ENCODE measurements at places on chromosomes 11 and 22.

DNA sequence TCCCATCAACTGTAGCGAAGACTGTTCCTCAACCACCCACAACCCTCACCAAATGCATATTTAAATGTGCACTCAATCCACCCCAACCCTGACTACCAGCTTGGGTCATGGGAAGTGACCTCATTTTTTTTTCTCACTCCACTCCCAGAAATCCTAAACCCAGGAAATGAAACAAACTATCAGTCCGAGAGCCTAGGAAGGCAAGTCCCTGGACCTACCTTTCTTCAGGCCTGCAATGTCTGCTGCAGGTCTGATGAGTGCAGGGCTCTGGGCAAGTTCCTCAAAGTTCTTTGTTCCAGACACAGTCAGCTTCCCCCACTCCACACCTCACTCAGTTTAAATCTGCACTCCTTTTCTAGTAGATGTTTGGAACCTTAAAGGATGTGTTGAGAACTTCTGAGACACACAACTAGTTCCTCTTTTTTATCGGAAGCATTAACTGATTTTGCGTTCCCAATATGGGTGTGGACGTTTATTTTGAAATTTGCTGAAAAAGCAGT, at the start of gene MS4A4E:
Gene MS4A4E, minus strand, starts transcription at position 398 of the 500 bp plus-strand sequence. CDS start 13,082 bp downstream, outside the sequence.
- DNase-seq = no peak

DNA sequence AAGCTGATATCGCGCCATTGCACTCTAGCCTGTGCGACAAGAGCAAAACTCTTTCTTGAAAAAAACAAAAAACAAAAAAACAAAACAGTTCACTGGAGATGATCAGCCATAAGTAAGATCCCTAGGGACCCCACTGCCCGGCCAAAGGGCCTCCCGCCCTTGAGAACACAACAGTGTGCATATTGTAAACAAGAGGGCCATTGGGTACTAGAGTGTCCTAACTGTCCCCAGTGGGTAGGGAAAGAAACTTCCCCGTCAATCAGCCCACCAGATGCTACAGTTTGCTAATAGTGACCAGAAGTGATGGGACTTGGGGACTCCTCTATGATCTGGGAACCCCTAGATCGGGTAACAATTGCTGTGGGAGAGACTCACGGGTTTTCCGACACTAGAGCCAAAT, 3.7 kb upstream of the ACY3 start:
- DNase-seq = no peak

DNA sequence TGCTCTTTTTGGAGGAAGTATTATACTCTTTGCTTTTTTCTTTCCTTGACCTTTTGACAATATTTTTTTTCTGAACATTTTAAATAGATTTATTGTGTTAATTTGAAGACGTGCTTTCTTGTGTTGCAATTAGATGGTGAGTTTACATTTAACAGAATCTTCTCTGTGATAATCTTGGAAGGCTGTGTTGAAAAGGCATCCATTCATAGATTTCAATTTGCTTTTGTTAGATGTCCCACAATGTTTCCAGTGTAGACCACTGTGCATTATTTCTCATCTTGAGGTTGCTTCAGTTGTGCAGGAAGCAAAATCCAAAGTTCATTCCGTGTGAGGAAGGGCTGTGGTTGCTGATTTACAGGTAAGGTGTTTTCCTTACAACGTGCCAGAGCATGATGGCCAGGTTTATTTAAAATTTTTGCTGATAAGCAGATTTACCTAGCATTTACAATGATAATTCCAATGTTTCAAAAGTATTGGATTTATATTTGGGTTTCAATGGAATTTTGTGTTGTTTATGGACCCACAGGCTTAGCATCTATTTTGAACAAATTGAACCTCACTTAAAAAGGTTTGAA, 4.1 kb upstream of the OR5J2 start:
- no peak for DNase-seq

GRCh38 chr11:60985991-60986915, 14.8 kb downstream of the CD6 start:
- no peak for DNase-seq

- no peak for DNase-seq
Observed at GRCh38 chr11:121012091-121012490, 11.8 kb upstream of the TBCEL start.

DNA sequence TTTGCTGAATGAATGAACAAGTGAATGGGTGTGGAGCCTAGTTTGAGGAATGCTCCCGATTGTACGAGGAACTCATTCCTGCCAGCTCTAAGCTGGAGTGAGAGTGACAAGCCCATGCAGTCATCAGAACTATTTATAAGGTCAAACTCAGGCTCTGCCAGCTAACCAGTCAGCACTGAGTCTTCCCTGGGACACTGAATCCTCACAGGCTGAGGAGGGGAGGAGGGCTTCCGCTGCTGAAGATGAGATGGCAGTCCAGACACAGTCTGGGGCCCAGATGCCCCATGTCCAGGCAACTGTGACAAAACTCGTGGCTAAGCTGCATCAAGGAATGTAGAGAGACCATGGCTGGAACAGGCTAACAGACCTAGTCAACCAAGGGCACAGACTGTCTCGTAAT, 4.0 kb downstream of the LRP4 start:
- DNase-seq = peak; percentile 32

GRCh38 chr11:12276831-12277475, 100.4 kb upstream of the PARVA start:
- peak; percentile 10 for DNase-seq

- DNase-seq = peak; percentile 27
Observed at GRCh38 chr22:46012182-46012880, 35.4 kb upstream of the WNT7B start.

DNA sequence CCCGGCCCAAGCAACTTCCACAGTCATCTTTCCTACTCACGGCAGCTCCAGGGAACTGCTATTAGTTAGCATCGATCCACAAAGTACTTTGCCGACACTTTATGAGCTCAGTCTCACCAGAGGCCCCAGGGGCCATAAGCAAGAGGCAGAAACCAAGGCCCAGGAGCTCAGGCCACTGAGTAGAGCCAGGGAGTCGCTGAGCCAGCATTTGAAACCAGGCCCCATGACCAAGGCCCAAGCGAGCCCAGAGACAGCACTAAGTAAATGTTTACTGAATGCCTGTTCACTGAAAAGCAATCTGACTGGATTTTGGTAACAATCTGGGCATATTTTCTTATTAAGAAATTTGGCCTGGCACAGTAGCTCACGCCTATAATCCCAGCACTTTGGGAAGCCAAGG, 43.3 kb downstream of the ARRB1 start:
- no peak for DNase-seq

DNA sequence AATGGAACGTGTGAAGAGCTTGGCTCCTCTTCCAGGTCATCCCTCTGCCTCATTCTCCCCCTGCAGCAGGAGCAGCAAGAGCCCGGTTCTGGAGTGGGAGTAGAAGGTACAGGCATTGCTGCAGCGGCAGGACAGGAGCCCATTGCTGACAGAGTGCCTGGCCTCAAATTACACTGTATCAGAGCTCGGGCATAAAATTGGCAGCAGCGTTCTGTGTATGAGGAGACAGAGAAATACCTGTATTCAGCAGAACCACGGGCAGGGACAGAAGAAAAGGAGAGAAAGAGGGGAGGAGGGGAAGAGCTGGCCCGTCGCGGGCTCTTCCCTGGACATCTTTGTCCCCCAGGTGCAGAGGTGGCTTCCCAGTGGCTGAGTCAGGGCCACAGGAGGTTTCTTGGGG, 2.6 kb upstream of the NCF4 start:
- DNase-seq = no peak

DNA sequence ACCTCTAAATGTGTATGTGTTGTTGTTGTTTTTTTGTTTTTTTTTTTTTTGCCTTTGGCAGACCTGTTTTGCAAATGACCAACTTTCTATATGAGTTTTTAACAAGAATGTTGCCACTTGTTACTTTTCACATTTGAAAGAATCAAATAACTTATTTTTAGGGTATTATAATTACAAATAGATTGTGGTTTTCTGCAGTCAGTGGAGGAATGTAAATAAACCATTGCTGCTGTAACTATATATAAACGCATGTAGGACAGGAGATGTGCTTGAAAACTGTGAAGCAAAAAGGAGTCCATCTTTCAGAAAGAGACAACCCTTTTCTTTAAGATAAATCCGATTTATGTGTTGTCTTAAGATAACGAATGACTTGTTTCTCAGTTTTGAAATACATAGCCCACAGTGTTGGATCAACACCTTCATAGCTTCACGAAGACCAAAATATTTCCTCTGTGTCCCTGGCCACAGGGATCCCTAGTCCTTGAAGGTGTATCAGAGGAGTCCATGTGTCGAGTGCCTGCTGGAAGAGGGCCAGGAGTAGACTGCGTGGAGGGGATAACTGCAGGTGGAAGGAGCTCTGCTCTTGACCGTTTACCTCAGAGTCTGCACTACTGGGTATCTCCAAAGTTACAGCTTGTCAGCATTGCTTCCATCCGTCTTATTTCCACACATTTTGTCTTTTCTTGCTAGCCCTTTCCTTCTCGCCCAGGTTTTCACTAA, 24.7 kb downstream of the TNRC6B start:
- DNase-seq = no peak

- DNase-seq = peak; percentile 53
Observed at GRCh38 chr11:95147364-95147905, 57.8 kb downstream of the ENDOD1 start.

DNA sequence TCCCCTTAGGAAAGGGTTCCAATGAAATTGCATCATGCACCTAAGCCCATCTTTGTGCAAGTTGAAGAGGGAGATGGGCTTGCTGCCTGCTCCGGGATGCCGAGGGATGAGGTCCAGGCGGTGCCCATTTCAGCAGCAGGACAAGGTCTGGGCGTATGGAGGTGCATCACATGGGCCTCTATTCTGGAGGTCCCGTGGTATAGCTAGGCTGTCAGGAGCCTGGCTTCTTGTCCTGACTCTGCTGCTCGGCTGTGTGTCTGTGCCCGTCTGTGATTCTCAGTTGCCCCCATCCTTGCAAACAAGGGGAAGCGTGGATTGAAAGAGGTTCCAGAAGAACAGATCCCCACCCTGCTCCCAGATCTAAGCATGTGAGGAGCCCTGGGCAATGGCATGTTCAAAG, 130.0 kb downstream of the OSBP2 start:
- DNase-seq = no peak

GRCh38 chr11:88281317-88281712, 56.2 kb downstream of the CTSC start:
- no peak for DNase-seq

GRCh38 chr22:43474161-43475101, 62.6 kb downstream of the MPPED1 start:
- no peak for DNase-seq

- no peak for DNase-seq
Observed at GRCh38 chr11:104098555-104098954, 62.1 kb downstream of the DDI1 start.
